ENCODE measurements at places on chromosomes 5 and 9.

GRCh38 chr9:107635101-107635802, 145.7 kb upstream of the KLF4 start:
- DNase-seq, result no peak

DNA sequence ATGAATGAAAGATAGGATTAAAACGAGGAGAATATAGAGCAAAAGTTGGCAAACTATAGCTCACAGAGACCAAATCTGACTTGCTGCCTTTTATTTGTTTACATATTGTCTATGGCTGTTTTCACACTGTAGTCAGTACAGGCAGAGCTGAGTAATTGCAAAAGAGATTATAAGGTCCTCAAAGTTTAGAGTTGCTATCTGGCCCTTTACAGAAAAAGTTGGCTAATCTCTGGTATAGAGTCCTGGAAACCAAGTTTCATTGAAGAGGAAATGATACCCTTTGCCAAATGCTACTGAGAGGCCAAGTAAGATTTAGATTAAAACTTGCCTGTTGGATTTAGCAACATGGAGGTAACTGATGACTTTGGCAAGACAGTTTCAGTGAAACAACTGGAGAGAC, 36.0 kb downstream of the LYRM7 start:
- no peak for DNase-seq

- no peak for DNase-seq
Observed at GRCh38 chr5:127187706-127188105, 102.9 kb upstream of the MEGF10 start.

GRCh38 chr9:32431196-32431595, 46.8 kb downstream of the ACO1 start:
- no peak for DNase-seq

DNA sequence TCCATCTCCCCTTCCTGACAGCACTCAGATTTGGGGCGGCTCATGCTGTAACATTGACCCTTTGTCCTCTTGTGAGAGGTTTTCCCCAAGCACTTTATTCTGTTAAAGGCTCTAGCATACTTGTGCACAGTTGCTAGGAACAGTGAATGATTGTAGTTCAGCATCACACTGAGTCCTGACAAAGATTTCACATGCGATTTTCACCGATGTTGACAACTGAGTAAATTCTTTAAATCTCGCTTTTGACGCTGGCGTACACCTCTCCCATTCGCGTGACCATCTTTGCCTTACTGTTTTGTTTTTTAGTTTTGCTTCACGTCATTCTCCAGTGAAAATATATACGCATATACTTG, 780 bp downstream of the CDC37L1 start:
- no peak for DNase-seq

DNA sequence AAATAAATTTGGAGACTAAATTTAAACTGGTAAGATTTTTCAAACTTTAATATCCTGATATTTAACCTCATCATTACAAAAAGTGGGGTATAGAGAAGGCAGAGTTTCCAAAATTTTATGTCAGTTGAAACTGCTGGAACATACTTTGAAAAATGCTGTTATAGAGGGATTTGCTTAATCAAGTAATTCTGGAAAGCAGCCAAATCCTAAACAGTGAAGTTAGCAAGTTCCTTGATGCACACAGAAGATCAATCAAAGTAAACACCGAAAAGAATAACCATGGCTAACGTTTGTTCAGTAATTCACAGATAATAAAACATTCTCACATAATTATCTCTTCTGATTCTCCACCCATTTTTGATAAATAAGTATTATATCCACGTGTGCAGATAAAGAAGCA, 8.1 kb upstream of the PRR16 start:
- DNase-seq, result no peak

DNA sequence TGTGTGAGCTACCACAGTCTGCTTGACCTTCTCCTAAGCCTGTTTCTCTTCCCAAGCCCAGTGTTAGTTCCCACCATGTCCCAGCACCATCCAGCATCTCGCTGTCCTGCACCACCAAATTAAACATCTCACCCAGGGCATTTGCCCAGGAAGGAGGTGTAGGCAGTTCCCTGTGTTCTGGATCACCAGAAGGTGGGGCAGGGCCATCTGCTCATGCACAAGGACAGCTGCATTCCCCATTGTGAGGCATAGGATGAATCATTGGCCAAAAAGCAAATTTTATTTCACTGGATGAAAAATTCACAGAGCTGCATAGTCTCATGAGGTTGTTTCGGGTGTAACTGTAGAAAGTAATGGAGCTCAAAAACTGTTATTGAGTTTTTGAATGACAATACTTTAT, 89.5 kb upstream of the GRIA1 start:
- no peak for DNase-seq

GRCh38 chr9:72274916-72275315, 90.1 kb downstream of the ZFAND5 start:
- DNase-seq, result no peak

Data from stimulated activated CD8-positive, alpha-beta memory T cell treated with anti-CD3 and anti-CD28 coated beads, Interleukin-7, amount 100 ng/mL, for 1 hour (primary cell).